ENCODE measurements at places on chromosomes 7 and 10.
A peak's percentile ranks its signal among the peaks of the same experiment; 100 is the strongest.

GRCh38 chr7:153170287-153170686 is 410.7 kb downstream of the ACTR3B start:
- no peak for DNase-seq

GRCh38 chr10:99660662-99661376 is 1.5 kb downstream of the ENTPD7 start:
- no peak for DNase-seq

DNA sequence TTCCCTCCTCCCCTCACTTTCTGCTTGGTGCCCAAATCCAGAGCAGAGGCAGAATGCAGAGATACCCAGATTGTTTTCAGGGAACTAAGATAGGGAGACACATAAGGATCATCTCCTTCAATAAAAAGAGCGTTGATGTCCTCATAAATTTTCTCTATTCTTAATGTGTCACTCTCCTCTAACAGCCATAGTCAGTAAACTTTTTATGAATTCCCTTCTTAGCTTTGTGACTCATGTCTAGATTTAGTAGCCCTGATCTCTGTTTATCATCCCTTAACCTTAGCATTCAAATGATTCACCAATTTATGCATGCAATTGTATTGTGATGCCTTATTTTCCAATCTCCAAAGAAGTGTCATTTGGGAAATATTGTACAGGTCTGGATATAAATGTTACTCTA is 995.5 kb upstream of the C7orf33 start:
- DNase-seq, result no peak

- no peak for DNase-seq
Observed at GRCh38 chr10:74983383-74983782, 128.1 kb upstream of the SAMD8 start.

- no peak for DNase-seq
Observed at GRCh38 chr10:96457341-96457740, 56.4 kb downstream of the TLL2 start.

GRCh38 chr7:106153891-106154449 is 41.9 kb upstream of the SYPL1 start:
- DNase-seq, result peak; percentile 52

DNA sequence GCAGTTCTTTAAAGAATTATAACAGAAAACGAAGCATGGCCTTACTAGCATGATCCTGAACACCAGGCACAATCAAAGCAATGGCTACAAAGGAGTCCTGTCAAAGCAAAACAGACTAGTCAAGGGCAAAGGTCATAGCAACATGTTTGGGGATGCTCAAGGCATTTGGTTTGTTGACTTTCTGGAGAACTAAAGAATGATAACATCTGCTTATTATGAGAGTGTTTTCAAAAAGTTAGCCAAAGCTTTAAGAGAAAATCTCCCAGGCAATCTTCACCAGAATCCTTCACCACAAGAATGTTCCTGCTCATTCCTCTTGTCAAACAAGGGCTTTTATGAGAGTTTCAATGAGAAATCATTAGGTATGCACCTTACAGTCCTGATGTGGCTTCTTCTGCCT is 95.1 kb upstream of the CPXM2 start:
- DNase-seq, result no peak

GRCh38 chr10:7525314-7526016 is 114.6 kb upstream of the SFMBT2 start:
- peak; percentile 46 for DNase-seq

- DNase-seq, result peak; percentile 49
Observed at GRCh38 chr7:141551094-141551781, at the start of gene AGK. AGK (plus strand) TSS chr7:141551410; CDS start chr7:141555467, 4,057 bp downstream.

DNA sequence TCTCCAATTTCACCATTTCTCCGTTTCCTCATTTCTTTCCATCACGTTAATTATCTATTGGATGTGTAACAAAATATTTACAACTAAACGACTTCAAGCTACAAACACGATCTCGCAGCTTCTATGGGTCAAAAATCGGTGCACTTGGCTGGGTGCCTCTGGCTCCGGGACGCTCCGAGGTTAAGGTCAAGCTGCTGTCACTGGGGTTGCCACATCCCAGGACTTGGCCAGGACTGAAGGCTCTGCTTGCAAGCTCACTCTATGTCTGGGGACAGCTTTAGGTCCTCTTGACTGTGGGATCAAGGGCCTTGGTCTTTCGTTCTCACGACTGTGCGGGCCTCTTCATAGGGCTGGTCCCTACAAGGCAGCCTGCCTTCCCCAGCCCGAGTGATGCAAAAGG is 159.7 kb downstream of the CCDC3 start:
- no peak for DNase-seq

GRCh38 chr7:116436305-116436826 is 63.2 kb upstream of the CAV2 start:
- DNase-seq, result no peak

DNA sequence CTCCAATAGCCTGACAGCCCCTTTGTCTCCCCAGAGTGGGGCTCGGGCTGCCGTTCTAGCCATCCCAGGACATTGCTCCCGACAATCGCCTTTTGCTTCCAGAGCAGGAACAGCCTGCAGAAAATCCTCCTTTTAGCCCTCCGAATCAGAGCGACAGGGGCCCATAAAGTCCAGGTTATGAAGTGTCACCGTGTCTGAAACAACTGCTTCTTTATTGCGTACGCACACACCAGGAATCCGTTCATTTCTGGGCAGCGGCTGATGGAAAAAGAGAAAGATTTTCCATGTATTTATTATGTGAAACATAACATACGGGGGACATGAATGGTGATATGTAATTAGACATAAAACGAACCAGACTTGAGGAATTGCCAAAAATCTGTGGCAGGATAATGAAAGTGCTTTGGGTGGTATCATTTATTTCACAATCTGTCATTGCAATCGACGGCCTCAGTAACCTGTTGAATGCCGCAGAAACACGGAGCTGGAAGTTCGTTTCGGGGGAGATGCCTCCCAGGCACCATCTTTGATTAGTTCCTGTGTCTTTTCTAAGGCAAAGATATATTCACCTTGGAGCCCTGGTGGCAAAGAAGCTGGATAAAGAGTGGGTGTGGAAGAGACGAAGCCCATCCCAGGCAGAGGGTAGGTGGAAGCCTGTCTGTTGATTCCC is 48.1 kb downstream of the FAM241B start:
- no peak for DNase-seq

GRCh38 chr7:3787717-3788264 is 486.7 kb downstream of the SDK1 start:
- DNase-seq, result no peak

DNA sequence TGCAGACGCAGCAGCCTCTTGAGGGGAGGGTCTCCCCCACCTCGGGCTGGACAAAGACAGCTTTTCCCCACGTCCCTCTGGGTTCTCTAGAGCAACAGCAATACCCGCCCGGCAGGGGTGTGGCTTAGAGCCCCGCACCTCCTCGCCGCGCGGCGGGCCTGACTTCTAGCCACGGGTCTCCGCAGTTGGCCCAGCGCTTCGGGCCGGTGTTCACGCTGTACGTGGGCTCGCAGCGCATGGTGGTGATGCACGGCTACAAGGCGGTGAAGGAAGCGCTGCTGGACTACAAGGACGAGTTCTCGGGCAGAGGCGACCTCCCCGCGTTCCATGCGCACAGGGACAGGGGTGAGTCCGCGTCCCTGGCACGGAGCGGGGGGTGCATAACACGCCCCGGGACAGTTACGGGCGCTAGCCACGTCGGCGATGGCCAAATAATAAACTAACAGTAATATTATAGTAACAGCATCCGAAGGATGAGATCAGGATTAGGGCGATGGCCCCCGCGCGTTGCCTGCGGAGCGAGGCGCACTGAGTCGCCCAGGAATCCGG is 1.2 kb downstream of the CYP2E1 start:
- DNase-seq, result no peak

- DNase-seq, result no peak
Observed at GRCh38 chr10:78420946-78421735, 387.5 kb downstream of the RPS24 start.

GRCh38 chr10:78742730-78743615 is 325.8 kb upstream of the ZMIZ1 start:
- no peak for DNase-seq

DNA sequence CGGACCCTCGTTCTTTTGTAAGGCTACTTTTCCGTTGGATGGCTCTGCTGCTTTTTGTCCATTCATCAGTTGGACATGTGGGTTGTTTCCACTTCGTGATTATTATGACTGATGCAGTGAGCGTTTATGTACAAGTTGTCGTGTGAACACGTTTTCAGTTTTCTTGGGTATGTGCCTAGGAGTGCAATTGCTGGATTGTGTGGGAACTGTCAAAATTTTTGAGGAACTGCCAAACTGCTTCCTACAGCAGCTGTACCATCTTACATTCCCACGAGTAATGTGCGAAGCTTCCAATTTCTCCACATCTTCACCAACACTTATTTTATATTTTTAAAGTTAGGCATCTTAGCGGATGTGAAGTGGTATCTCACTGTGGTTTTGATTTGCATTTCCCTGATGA is 10.4 kb downstream of the FKBP6 start:
- no peak for DNase-seq

DNA sequence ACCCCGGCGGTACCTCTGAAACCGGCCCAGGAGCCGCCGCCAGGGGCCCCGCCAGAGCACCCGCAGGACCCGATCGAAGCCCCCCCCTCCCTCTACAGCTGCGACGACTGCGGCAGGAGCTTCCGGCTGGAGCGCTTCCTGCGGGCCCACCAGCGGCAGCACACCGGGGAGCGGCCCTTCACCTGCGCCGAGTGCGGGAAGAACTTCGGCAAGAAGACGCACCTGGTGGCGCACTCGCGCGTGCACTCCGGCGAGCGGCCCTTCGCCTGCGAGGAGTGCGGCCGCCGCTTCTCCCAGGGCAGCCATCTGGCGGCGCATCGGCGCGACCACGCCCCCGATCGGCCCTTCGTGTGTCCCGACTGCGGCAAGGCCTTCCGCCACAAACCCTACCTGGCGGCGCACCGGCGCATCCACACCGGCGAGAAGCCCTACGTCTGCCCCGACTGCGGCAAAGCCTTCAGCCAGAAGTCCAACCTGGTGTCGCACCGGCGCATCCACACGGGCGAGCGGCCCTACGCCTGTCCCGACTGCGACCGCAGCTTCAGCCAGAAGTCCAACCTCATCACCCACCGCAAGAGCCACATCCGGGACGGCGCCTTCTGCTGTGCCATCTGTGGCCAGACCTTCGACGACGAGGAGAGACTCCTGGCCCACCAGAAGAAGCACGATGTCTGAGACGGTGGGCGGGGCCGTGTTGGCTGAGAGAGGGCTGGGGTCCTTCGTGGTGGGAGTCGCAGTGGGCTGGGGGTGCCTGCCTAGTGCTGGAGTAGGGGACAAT is 3.8 kb downstream of the REPIN1 start:
- no peak for DNase-seq

- no peak for DNase-seq
Observed at GRCh38 chr10:117094856-117095255, 43.2 kb downstream of the VAX1 start.

- DNase-seq, result no peak
Observed at GRCh38 chr7:68888971-68889385, 709.3 kb upstream of the AUTS2 start.

DNA sequence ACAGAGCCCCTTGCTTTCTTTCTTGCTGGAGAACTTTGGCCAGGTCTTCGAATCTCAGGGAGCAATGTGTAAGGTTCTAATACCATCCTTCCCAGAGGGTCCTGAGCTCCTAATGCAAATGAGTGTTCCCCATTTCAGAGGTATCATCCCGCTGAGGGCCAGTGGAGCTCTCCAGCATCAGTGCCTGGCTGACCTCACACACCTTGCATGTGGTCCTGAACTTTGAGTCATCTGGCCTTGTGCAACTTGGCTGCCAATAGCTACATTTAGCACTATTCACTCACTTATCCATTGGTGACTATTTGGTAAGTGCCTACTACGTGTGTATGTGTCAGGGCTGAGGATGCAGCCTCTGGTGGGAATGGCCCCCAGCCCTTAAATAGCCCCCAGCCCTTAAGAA is 48.4 kb upstream of the HABP2 start:
- DNase-seq, result no peak

- no peak for DNase-seq
Observed at GRCh38 chr10:43128331-43128730, 9.9 kb upstream of the CSGALNACT2 start.

DNA sequence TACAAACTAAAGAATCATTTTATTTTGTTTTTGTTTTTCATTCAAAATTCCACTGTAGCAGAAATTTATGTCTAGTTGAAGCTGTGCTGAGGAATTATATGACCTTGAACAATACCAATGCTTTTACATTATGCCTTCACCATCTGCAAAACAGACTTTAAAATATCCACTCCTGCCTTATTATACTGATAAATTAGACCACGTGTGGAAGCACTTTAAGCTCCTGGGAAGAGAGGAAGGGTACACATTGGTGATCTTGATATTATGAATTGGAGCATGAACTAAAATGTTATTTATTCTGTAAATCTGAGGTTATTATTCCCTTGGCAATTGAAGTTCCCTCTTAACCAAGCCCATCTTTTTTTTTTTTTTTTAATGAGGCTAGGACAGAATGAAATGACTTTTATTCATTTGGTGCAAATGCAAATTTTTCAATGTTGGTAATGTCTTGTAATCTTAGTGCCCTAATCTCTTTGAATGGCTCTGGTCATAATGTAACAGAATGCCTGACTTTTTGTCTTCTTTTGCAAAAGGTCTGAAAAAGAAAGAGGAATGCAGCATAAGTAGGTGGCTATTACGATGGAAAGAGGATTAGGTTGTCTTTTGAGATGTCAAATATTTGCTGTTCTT is 139.9 kb upstream of the COBL start:
- DNase-seq, result no peak

DNA sequence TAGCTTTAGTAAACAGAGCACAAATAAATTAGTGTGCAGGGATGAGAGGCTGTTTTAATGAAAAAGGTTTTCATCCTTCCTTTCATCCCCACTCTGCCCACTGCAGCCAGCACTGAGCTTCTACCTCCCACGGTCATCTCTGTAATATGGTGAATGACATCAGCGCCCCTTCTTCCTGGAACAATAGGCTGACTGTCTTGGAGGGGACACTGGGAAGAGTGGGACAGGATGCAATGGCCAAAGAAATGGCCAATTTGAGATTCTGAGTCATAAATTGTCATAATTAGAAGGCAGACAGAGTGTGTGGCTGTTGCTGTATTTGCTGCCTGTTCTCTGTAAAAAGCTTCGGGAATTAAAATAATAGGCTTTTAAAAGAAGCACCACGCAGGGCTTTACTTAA is 126.7 kb upstream of the CALN1 start:
- no peak for DNase-seq

Data from GM12864 (cell line).